ENCODE measurements at places on chromosomes 7 and 10.
A peak's percentile ranks its signal among the peaks of the same experiment; 100 is the strongest.

DNA sequence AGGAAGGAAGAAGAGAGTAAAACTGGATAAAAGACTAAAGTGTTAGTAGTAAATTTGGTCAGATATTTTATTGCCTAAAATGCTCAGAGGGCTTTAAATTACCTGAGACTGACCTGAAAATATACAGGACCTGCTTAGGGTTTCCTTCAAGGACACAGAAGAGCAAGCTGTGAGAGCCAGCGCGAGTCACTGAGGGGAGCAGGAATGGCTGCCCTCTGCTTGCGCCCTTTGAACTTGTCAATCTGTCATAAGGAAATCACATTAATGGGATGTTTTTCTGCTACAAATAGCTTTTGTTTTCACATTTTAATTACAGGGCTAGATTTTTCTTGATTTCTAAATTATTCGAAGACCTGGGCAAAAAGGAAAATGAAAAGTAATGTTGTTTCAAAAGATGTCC lies 26.9 kb downstream of the DNAJB9 start:
- DNase-seq = no peak

DNA sequence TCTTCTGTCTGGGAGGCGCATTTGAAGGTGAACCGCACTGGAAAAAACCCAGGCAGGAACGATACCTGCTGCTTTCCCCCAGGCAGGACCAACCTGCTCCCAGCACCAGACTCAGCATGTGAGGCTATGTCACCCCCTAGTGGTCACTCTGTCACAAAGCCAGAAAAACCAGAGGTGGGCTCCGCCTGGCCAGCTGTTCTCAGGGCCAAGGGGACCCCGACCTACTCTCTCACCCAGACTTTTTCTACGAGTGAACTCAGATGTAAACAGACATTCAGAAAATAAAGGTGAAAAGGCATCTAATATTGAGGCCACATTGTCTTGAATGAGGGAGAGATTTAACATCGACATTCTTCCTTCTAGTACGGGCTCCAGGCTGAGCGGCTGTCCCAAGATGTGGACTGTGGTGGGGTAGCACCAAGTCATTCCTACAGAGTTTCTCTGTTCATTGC lies 117.3 kb downstream of the PRKAG2 start:
- peak; percentile 63 for DNase-seq

- no peak for DNase-seq
Measured at GRCh38 chr10:129078346-129078745, 388.7 kb upstream of the MGMT start.

- no peak for DNase-seq
Measured at GRCh38 chr7:94236960-94237359, 157.7 kb upstream of the COL1A2 start.

- DNase-seq = no peak
Measured at GRCh38 chr7:121046893-121047468, 58.5 kb downstream of the CPED1 start.

DNA sequence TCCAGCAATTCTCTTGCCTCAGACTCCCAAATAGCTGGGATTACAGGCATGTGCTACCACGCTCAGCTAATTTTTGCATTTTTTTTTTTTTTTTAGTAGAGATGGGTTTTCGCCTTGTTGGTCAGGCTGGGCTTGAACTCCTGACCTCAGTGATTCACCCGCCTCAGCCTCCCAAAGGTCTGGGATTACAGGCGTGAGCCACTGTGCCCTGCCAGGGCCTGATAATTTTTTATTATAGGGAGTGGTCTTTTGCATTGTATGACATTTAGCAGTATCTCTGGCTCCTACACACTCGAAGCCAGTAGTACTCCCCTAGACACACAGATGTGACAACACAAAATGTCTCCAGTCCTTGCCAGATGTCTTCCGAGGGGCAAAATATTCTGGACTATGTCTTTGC lies 124.0 kb downstream of the DKK1 start:
- no peak for DNase-seq

GRCh38 chr10:123355748-123356481 lies 201.7 kb downstream of the BUB3 start:
- DNase-seq = no peak

GRCh38 chr10:34002896-34003295 lies 668.4 kb upstream of the NRP1 start:
- no peak for DNase-seq

DNA sequence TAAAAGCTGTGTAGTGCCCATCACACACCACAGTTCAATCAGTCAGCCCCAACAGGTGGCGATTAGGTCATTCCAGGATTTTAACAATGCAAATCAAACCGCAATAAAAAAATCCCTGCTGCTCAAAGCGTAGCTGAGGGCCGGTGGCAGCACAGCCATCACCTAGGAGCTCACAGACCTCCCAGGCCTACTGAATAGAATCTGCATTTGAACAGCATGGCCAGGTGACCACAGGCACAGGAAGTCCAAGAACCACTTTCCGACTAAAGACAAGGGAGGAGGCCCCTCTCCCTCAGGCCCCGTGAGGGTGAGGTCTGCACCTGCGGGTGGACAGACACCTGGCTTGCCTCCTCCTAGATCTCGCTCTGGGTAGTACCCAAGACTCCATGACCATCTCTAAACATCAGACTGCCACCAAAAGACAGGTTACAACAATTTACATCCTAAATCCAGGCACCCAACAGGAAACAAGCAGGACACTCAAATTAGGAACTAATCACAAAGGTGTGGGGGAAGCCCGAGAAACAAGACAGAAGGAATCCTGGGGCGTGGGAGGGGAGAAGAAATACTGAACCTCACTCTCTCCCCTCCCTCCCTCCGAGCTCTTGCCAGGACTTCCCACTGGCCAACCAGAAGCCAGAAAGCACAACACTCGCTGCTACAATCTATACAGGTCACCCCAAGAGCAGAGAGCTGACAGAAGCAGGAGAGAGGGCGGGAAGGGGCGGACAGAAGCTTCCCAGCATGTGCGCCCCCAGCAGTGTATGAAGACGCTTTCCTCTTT lies 19.2 kb downstream of the GNA12 start:
- DNase-seq = no peak

GRCh38 chr7:18491871-18492270 lies 3.7 kb upstream of the HDAC9 start:
- DNase-seq = no peak

GRCh38 chr7:83925860-83926259 lies 268.7 kb downstream of the SEMA3A start:
- no peak for DNase-seq

DNA sequence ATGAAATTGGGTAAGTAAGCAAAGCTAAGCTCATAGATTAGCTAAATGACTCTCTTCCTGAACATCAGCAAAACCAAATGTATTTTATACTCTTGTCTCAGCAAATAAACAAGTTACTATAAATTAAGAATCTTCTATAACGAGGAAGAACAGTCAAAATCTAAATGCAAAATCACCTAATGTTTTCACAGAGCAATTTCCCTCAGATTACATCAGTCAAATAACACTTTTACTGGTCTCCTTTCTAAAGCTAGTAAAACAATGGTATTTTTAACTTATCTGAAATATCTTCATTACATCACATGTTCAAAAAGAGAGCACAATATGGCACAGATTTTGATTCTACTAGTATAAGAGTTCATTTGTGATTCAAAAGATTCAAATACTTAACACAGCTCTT lies 16.5 kb upstream of the GPR22 start:
- DNase-seq = no peak

DNA sequence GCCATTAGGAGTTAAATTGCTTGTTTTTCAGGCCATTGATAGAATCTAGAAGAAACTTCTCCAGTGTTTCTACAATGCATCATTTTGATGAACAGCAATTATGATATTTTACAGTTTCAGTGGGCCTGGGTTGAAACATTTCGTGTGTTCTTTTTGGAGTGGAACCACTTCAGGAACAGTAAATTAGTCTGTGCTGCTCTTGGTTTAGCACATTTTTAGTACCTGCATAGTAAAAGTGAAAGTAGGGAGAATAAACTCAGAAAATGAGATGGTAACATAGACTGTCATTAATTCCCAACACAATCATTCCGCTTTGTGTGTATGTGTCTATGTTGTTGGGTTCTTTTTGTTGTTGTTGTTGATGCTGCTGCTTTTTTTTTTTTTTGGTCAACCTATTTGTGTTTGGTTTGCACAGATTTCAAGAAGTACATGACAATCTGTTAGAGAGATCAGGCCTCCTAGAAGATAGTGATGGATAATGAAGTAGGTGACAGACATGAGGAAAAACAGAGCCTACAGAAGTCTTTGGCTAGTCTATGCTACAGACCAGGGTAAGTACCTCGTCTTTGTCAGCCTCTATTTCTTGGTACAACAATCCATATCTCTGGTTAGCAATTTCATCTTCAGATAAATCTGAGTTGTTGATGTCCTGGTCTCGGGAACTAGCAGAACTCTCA lies 154.0 kb upstream of the TARP start:
- no peak for DNase-seq

GRCh38 chr7:6545398-6546126 lies 5.7 kb downstream of the GRID2IP start:
- no peak for DNase-seq

GRCh38 chr10:93080350-93081046 lies 6.8 kb downstream of the CYP26A1 start:
- DNase-seq = peak; percentile 53

DNA sequence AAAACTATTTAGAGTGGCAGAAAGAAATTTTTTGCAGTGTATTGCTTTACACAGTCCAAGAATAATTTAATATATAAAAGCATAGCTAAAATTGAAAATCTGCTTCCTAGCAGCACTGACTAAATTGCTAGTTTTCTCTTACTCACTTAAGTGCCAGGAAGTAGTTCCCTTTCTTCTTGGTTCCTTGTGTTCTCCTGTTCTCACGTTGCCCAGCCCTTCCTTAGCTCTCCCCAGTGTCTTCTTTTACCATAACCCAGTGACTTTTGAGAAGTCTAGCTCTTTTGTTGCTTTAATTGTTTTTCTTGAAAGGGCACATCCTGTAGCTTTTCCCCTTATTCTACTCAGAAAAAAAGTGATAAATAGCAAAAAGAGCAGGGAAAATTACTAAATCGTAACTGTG lies 215.5 kb downstream of the THSD7A start:
- DNase-seq = no peak

DNA sequence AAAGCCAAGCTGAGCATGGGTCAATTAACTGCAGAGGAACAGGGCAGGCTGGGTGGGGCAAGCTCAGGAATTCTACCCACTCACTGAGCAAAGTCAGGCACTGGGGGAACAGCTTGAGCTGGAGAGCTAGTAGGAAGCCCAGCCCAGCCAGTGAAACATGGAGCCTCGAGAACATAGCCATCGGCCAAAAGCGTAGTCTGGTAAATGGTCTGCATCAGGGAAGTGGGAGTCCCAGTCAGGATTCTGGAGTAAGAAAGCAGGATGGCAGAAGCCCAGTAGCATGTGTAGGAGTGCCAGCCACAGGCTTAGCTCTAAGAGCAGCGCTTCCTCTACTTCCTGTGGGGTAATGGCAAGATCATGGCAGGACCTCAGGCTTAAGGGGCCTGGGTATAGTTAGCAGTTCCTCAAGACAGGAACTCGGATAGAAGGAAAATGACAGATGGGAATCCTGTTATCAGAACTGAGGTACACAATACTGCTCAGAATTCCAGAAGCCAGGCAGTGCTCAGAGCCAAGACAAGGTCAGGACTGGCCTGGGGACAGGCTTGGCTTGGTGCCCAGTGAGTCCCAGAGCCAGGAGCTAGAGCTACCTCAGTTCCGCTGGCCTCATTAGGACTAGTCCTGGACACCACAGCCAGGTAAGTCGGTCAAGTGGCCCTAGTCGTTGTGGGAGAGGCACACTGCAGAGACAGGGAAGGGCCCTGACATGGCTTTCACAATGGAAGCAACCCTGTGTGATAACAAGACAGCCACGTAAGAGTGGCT lies 65.4 kb upstream of the MXI1 start:
- no peak for DNase-seq

GRCh38 chr7:29356631-29357030 lies 162.1 kb downstream of the CHN2 start:
- DNase-seq = no peak

GRCh38 chr7:127348247-127348631 lies 44.3 kb downstream of the ZNF800 start:
- DNase-seq = no peak

DNA sequence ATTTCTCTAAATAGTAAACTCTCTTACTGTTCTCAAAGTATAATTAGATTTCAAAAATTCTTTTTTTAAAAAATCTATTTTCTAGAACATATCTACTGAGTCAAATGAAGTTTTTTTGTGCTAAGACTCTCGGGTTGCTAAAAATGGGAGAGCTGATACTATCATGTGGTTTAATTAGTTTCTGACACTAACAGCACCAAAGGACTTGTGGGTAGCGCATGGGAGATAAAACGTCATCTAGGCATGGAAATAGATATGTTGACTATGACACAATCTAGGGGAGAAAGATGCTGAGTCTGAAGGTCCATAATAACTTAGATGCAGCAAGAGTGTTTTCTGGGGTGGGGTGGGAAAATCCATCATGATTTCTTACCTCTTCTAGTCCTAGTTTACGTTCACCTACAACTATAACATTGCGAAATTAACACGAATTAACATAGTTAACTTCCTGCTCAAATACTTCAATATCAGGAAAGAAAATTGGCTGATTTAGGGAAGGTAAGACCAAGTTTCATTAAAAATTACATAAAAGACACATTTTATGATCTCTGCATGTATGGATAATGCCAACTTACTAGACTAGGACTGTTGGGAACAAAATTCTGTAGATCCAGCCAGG lies 14.3 kb upstream of the ARMC3 start:
- DNase-seq = no peak

GRCh38 chr7:4798706-4799235 lies 23.3 kb downstream of the AP5Z1 start:
- no peak for DNase-seq

DNA sequence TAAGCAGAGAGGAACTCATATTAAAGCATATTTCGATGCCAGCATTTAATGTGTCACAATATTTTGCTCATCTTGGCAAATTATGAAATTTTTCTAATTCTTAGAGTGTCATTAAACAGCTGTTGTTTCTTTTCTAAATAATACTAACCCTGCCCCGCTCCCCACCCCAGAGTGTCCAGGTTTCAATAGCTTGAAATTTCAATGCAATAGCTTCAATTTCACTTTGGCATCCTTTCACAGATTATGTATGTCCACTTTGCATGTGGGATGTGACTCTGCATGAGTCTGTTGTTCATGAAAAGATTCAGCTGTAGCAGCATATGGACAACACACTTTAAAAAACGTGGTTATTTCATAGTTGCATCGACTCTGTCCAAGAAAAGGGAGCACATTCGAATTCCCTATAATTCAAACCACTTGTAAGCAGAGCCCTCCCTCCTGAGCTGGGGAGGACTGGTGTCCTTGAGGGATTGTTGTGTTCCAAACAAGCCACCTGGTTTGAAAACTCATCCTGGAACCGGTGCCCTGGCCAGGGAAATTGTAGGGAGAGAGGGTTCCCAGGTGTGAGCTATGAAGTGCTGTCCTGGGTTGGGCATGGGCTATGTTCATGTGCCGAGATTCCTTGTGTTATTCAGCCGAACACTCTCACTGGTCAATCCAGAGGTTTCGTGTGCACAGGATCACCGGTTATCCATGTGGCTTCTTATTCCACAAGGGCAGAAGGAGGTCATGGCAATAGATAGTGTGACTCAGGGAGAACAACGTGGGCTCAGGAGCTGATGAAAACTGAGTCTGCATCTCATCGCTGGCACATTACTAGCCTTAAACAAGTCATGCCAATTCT lies 64.6 kb upstream of the CREB5 start:
- no peak for DNase-seq
